A673 (cell line): ENCODE measurements at places on chromosomes 11 and 22.

GRCh38 chr11:128593281-128593680, 5.9 kb upstream of the ETS1 start:
- peak; percentile 88 for DNase-seq

GRCh38 chr22:47839595-47840227, 1077.3 kb downstream of the TBC1D22A start:
- no peak for DNase-seq

DNA sequence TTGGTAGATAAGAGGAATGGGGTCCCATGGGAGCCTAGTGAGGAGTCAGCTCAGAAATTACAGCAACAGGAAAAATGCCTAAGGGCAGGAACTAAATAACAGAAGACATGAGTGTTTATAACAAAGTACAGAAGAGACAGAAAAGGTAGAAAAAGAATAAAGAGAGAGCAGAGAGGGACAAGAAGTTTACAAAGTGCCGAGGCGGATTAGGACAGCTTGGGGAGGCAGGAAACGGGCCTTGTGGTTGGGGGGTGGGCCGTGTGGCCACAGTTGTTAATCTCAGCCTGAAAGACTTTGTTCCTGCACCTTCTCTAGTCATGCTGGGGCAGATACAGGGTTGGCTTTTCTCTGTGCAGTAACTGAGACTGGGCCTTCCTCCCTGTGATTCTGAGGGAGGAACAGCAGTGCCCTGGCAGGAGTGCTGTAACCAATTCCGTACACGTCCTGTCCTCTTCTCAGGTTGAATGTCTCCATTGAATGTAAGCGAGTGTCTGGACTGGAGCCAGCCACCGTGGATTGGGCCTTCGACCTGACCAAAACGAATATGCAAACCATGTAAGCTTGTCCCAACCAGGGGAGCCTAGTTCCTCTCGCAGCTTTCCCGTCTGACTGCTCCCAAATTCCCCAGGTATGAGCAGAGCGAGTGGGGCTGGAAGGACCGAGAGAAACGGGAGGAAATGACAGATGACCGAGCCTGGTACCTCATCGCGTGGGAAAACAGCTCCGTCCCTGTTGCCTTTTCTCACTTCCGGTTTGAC, 13.2 kb downstream of the NAA40 start:
- DNase-seq: no peak

DNA sequence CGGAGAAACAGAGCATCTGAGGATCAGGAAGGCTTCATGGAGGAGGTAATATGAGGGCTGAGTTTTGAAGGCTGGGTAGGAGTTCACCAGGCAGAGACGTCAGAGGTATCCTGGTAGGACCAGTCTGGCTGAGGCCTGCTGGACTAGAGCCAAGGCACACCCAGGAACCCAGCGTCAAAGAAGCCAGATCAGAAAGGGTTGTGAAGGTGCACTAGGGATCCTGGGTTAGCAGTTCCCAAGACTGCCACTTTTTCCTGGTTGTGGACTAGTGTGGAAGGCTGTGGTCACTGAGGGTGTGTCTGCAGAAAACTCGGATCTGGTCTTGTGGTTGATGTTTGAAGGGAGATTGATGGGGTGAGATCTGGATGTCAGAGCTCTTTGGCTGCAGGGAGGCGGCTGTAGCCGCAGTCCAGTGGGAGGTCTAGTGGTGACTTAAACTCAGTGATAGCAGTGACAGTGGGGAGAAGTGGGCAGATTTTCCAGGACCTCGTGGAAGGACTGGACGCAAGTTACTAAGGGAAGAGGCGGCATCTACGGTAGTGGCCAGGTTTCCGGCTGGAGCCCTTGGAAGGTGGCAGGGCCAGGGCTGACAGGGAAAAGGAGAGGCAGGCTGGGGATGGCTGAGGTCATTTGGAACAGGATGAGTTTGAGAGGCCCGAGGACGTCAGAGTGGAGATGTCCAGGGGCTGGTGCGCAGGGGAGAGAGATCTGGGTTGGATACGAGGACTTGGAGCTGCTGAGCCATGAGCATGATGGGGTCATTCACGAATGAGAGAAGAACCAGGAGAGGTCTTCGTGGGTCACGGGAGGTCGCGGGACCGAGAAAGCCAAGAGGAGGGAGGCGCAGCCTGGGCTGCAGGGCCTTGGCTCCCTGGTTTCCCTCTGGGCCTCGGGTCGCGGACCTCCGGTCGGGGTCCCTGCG, 10.9 kb downstream of the RELA start:
- DNase-seq: no peak

DNA sequence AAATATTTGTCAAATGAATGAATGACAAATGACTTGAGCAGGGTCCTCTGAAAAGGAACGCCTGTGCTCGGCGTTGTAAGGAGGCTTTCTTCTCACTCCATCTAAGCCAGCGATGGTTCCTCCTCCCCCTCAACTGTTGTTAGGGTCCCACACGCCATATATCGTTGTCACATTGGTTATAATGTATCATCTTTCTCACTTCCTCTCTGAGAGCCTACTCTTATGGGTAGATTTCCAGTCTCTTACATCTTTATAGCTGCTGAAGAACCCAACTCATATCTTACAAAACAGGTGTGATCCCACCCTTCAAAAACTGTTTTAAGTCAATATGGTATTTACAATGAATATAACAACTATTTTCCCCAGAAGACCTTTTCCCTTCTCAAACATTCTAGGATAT, 81.5 kb downstream of the NAV2 start:
- DNase-seq: no peak

DNA sequence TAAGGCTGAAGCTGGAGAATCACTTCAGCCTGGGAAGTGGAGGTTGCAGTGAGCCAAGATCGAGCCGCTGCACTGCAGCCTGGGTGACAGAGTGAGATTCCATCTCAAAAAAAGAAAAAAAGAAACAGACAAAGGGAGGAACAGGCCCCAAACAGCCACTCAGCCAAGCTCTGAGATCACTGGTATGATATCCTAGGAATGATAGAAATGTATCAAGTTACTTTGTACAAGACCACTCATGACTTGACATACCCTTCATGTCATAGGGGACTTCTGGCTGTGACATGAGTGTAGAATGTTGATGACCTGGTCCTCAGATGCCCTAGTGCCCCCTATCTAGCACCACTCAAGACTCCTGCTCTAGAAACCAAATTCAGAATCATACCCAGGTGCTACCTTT, 216.5 kb downstream of the NAV2 start:
- no peak for DNase-seq
